Neural cell (in vitro differentiated cells): ENCODE measurements at places on chromosomes 3 and 15. TPM values are rescaled to one million over a fixed set of nuclear protein-coding genes. Genes with fewer than 3 reads are reported as not detected.

The SPTBN5 gene
- polyA plus RNA-seq, result 0.01 and 0.04 TPM in 2 replicates

The KLF15 gene
- 0.46 TPM in 1 of 2 replicates, not detected in the other for polyA plus RNA-seq

The TRIM42 gene
- polyA plus RNA-seq, result not detected in 2 replicates

The UNC45A gene
- polyA plus RNA-seq, result 41.3 and 51.4 TPM in 2 replicates

The THRB gene
- polyA plus RNA-seq, result 1.7 TPM in 1 of 2 replicates, not detected in the other

The SERINC4 gene
- 0.38 and 0.47 TPM in 2 replicates for polyA plus RNA-seq

The GRIP2 gene
- 8.6 and 13.3 TPM in 2 replicates for polyA plus RNA-seq

The XCR1 gene
- not detected in 2 replicates for polyA plus RNA-seq

The CD200R1 gene
- polyA plus RNA-seq, result 0.54 and 0.72 TPM in 2 replicates

The SCG5 gene
- polyA plus RNA-seq, result 112 and 116 TPM in 2 replicates

The B2M gene
- polyA plus RNA-seq, result 15.6 and 29.0 TPM in 2 replicates

The BFSP2 gene
- not detected in 2 replicates for polyA plus RNA-seq

The PSMD6 gene
- 139 and 150 TPM in 2 replicates for polyA plus RNA-seq

The DUOXA1 gene
- polyA plus RNA-seq, result not detected in 2 replicates

The CMTM6 gene
- polyA plus RNA-seq, result 10.1 and 12.8 TPM in 2 replicates

The CGNL1 gene
- polyA plus RNA-seq, result 0.26 TPM in 1 of 2 replicates, not detected in the other

The CAMK2N2 gene
- 2.8 and 5.7 TPM in 2 replicates for polyA plus RNA-seq

The TOPAZ1 gene
- polyA plus RNA-seq, result not detected in 2 replicates

The CAND2 gene
- polyA plus RNA-seq, result 17.3 and 21.8 TPM in 2 replicates

The GPR149 gene
- 10.7 and 10.9 TPM in 2 replicates for polyA plus RNA-seq

The ARNT2 gene
- 41.2 and 49.8 TPM in 2 replicates for polyA plus RNA-seq

The NUSAP1 gene
- 8.6 and 13.6 TPM in 2 replicates for polyA plus RNA-seq

The TTLL13 gene
- polyA plus RNA-seq, result 0.33 TPM in 1 of 2 replicates, not detected in the other

The ZMAT3 gene
- polyA plus RNA-seq, result 3.1 and 3.9 TPM in 2 replicates

The ADAMTS17 gene
- 0.04 TPM in 1 of 2 replicates, not detected in the other for polyA plus RNA-seq

The TRPC1 gene
- polyA plus RNA-seq, result 37.2 and 74.5 TPM in 2 replicates

The SGO1 gene
- 0.71 and 0.92 TPM in 2 replicates for polyA plus RNA-seq

The RYR3 gene
- 12.6 and 14.1 TPM in 2 replicates for polyA plus RNA-seq

The HYAL3 gene
- polyA plus RNA-seq, result 8.8 and 9.1 TPM in 2 replicates

The CCR8 gene
- not detected in 2 replicates for polyA plus RNA-seq

The HRG gene
- polyA plus RNA-seq, result not detected in 2 replicates

The GADL1 gene
- polyA plus RNA-seq, result not detected in 2 replicates

The DTX3L gene
- not detected in 2 replicates for polyA plus RNA-seq

The TAMM41 gene
- polyA plus RNA-seq, result 3.1 and 8.2 TPM in 2 replicates

The KNG1 gene
- polyA plus RNA-seq, result not detected in 2 replicates

The CAMP gene
- polyA plus RNA-seq, result not detected in 2 replicates

The CTXND1 gene
- polyA plus RNA-seq, result 0.08 TPM in 1 of 2 replicates, not detected in the other

The ACTRT3 gene
- not detected in 2 replicates for polyA plus RNA-seq
